AML-193 (cell line): ENCODE measurements at places on chromosomes 16 and 17.

DNA sequence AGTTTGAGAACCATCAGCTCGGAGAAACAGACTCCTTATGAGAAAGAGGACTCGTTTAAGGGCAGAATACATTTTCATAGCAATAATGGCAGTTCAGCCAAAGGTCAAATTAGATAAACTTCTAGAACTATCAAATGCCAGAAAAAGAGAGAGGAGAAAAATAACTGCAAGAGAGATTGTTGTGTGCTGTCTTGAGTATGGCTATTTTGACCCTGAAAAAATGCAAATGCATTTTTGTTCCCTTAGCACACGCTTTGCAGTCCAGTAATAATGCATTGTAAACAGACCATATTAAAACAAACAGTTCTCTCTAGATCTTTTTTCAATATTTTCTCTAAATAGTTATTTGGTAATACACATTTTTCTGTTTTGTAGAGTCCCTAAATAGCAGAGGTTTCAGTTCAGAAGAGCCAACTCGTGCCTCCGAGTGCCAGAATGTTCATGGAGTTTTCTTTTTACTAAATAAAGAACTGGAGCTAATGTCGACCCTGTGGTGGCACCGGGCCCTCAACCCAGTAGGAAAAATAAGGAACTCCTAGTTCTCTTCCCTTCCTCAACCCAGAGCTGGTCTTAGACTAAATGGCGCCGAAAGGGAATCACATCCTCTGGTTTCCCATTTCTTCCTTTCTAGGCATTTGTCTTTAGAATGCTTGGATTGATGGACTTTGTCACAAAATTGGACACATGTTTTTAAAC is 298.0 kb downstream of the MAP2K4 start:
- DNase-seq, result no peak

DNA sequence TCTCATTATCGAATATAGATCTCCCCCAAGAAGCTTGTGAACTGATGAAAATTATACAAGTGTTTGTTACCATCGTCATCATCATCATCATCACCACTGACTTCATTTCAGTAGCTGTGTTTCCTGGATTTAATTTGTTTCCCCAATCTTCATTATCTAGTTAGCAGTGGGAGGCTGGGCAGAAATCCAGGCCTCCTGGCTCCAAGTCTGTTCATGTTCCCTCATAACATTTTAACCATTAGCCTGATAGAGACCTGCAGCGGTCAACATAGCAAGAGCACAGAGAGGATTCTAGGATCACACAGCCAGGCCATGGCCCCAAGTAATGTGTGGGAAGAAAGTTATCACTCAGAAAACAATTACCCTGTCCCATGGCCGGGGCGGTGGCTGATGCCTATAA is 526.2 kb upstream of the CDH11 start:
- no peak for DNase-seq

DNA sequence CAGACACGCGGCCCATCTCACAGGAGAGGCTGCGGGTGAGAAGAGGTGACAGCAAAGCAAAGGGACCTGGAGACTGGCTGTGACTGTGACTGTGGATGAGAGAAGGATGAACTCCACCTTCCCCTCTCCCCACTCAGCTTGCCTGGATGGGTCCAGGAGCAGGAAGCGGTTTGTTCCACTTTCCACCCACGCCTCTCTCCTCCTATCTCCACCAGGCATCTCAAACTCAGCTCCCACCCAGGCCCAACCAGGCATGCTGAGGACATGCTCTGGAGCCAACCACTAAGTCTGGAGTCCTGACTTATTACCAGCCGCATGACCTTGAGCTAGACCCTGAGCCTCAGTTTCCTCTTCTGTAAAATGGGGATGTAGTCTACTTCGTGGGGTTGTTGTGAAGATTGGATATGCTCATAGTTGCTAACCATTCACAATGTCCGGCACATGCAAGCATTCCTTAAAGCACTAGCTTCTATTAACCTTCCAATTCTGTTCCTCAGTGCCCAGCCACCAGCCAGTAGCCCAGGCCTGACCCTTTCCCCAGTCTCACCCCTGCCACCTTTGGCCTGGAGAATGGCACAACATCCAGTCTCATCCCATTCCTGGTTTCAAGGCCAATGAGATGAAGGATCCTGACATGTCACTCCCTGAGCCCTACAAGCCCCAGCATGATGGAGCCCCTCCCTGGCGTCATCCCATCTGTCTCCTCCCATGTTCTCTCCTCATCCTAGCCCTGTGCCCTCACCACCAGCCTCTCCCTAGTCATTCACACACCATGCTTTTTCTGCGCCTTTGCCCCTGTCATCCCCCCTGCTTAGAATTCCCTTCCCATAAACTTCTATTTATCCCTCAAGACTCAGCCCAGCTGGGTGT is 2.3 kb downstream of the GAS2L2 start:
- DNase-seq, result no peak

DNA sequence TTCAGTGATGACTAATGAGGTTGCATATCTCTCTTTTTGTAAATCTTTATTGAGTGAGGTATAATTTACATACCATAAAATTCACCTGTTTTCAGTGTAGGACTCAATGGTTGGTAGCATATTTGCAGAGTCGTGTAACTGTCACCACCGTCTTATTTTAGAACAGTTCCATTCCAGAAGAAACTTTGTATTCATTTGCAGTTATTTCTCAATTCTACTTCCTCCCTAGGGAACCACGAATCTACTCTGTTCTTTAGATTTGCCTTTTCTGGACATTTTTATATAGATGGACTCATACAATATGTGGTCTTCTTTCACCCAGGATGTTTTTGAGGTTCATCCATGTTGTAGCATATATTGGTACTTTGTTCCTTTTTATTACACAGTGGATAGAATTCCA is 3.7 kb downstream of the FTO start:
- peak; percentile 1 for DNase-seq

DNA sequence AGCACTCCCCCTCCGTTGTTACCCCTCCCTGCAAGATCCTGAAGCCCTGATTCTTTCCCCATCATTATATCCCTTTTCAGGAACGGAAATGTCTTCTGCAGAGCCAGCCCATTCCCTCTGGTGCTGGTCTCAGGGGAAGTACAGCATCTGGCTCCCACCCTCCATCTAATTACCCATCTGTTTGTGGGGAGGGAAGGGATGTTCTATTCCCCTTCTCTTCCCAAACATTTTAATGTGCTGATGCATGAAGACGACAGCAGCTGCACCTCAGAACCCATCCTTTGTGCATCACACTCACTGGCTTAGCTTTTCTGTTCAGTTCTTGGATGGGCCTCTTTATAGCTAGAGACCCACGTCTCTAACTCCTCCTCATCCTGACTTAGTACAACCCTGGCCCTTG is 367.2 kb downstream of the CDH13 start:
- DNase-seq, result no peak

DNA sequence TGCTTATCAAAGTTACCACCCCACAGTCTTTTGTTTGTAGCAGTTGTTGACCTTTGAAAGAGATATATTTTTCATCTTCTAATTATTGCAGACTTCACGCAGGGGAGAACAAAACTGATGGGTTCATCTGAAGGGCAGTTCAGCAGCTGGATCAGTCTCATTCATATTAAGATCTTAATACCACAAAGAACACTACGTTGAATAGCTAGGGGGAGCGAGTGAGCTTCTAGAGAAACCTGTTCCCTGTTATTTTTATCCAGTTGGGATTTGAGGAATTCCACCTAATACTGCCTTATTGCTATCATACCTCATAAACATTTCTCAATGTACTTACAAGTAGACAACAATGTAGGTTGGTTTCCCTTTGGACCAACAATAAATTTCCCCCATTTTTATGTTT is 306.1 kb upstream of the KIF2B start:
- no peak for DNase-seq

GRCh38 chr17:50359005-50359699 is 13.2 kb downstream of the XYLT2 start:
- DNase-seq, result no peak

- no peak for DNase-seq
These were observed 168.0 kb upstream of the IRX3 start for GRCh38 chr16:54454616-54455015.

DNA sequence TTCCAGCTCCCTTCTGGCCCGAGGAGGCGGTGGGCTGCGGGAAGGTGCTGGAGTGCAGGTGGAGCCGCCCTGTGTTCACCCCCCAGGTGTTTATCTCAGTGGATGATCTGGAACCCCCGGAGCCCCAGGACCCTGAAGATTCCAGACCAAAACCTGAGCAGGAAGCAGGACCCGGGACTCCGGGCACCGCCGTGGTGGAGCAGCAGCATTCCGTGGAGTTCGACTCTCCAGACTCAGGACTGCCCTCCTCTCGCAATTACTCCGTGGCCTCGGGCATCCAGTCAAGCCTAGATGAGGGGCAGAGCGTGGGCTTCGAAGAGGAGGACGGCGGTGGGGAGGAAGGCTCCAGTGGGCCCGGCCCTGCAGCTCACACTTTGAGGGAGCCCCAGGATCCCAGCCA is 25.5 kb downstream of the MNT start:
- DNase-seq, result no peak

DNA sequence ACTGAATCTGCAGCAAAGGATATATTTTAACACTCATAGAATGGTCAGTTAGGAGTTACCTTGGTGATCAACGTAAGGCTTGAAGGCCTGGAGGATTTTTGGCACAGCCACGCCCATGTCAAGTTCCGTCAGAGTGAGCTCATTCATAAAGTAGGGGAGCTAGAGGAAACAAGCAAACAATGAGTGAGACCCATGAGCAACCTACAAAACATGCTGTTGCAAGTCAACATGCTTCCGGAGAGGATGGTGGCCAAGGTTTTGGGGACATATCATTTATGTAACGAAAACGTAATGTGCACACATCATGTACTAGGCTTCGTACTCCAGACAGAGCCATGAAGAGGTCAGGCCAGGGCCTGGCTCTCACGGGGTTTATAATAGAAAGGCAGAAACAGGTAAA is 41.1 kb upstream of the ERN1 start:
- DNase-seq, result no peak

- DNase-seq, result no peak
These were observed 212.9 kb downstream of the CDH8 start for GRCh38 chr16:61823326-61823725.

- no peak for DNase-seq
These were observed 13.0 kb downstream of the ACSF2 start for GRCh38 chr17:50439008-50439407.

GRCh38 chr17:39153599-39154051 is 2.2 kb upstream of the PLXDC1 start:
- DNase-seq, result peak; percentile 73

DNA sequence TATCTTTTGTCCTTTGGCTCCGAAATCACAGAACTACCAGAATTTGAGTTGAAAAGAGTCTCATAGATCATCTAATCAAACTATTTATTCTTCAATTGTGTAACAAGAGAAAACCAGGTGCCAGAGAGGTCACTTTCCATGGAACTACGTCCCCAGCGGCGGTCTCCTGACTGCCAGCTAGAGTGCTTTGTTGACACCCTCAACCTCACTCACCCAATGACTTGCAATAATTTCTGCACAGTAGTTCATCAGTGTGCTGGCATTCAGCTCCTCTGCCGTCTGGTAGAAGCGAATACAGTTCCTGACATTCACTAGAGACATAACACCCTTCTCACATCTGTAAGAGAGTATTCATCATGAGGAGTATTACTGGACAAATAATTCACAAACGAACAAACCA is 54.2 kb downstream of the ANKFY1 start:
- no peak for DNase-seq

DNA sequence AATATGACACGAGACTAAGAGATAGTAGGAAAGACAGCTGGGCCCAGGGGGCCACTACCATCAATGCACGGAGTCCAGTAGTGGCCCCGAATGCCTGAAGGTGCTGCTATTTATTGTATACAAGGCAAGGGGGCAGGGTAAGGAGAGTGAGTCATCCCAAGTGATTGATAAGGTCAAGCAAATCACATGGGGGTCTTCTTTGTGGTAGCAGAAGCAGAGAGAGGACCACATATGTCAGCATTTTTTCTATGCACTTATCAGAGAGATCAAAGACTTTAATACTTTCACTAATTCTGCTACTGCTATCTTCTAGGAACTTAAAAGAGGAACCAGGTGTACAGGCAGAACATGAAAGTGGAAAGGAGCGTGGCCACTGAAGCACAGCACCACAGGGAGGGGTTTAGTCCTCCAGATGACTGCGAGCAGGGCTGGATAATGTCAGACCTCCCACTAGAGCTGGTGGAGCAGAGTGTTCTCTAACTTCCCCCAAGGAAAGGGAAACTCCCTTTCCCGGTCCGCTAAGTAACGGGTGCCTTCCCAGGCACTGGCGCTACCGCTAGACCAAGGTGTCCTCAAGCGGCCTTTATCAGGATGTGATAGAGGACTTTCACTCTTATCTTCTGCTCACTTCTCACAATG is 26.4 kb upstream of the ARL4D start:
- DNase-seq, result peak; percentile 40

DNA sequence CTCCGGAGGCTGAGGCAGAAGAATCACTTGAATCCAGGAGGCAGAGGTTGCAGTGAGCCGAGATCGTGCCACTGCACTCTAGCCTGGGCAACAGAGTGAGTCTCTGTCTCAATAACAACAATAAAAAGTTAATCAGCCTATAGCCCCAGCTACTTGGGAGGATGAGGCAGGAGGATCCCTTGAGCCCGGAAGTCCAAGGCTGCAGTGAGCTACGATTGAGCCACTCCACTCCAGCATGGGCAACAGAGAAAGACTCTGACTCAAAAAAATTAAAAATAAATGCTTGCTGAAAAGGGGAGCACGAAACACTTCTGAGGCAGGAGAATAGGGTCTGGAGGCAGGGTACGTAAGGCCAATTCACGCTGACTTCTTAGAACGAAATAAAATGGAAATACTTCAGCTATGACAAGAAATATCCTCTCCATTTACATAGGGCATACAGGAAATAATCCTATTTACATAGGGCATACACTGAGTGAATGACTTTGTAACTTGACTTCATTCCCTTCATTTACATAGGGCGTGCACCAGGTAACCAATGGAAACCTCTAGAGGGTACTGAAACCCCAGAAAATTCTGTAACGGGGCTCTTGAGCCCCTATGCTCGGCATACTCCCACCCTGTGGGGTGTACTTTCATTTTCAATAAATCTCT is 3.2 kb upstream of the PRPSAP1 start:
- no peak for DNase-seq

- peak; percentile 83 for DNase-seq
These were observed at the start of gene FAAP100 for GRCh38 chr17:81552244-81553017. TSS of gene FAAP100 (minus strand) at chr17:81552353. CDS start at chr17:81552330, 23 bp downstream.

- DNase-seq, result no peak
These were observed 387.6 kb downstream of the HAPSTR1 start for GRCh38 chr16:9479008-9479407.

GRCh38 chr17:8828517-8828875 is 29.3 kb upstream of the MFSD6L start:
- no peak for DNase-seq

DNA sequence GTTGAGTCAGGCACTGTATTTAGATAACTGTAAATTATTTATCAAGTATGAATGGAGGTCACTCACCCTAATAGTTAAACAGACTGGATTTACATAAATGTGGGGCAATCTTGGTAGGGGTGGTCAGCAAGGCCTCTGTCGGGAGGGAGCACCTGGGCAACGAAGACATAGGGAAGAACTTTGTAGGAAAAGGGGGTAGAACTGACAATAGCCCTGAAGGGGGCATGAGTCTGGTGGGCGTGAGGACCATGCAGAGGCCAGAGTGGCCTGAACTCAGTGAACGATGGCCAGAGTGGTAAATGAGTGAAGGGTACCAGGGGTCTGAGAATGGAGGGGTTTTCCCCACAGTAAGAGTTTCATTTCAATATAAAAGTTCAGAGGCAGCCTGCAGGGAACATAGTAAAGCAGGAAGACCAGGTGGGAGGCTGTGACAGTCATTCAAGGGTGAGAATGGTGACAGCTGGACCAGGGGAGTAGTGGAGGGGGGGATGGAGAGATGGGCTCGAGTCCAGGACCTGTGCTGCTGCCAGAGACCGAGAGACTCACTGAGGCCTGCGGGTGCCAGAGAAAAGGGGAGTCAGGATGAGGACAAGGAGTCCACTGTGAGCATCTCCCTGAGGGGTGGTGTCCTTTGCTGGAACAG is 2.9 kb downstream of the C17orf67 start:
- no peak for DNase-seq
